ENCODE measurements at places on chromosomes 7 and 10. TPM values are rescaled to one million over a fixed set of nuclear protein-coding genes. Genes with fewer than 3 reads are reported as not detected.

GRCh38 chr7:37062560-37062859 is 338.2 kb upstream of the AOAH start:
- H3K4me1 ChIP-seq: no peaks in the 10 kb centered on the region
- no peaks in the 10 kb centered on the region for H3K36me3 ChIP-seq
- no peak for DNase-seq

DNA sequence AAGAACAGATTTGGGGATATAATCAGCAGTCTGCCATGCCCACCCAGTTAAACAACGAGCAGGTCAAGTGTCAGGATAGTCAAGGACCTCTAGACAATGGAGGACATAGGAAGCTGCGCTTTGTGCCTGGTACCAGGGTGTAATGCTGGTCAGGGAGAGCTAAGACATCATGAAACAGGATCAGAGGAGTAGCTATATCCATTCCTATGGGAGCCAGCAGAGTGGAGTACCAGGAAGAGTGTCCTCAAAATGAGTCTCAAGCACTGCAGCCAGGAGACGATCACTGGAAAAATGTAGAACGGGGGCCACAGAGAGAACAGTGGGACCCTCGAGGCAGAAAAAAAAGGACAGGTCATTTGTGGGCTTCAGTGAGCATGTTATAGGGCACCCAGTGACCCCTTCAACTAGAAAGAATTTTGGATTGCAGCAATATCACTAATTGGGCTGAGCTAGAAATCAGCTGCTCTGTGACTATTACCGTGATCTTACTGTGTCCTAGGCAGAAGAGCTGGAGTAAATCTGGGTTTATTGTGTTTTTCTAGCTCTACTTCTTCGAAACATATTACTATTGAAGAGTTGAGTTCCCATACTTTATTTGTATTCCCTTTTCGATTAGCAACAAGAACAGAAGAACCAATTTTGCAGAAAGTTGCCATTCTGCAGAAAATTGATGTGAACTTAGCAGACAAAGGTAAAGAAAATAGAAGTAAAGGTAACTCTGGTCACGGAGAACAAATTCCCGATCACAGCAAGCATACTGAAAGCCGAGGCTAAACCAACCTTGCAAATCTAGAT is 319.6 kb downstream of the AHR start:
- no peak for DNase-seq
- H3K27ac ChIP-seq: no peak overlapping the region
- no peaks in the 10 kb centered on the region for H3K27me3 ChIP-seq
- H3K4me1 ChIP-seq: no peaks in the 10 kb centered on the region
- no peak overlapping the region for H3K4me3 ChIP-seq
- no peaks in the 10 kb centered on the region for H3K36me3 ChIP-seq

DNA sequence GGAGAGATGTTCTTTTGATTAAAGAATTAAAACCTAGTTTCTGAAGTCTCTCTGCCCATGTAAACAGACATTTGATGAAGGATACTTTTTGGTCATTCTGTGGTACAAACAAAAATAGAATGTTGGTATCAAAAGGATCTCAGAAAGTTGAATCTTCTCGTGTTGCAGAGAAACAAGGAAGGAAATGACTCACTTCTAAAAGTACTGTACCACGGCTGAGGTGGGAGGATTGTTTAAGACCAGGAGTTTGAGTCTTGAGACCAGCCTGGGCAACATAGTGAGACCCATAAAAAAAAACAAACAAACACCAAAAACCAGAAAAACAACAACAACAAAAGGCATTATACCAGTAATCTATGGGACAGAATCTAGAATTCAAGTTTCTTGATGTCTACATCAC is 69.7 kb downstream of the PRSS58 start:
- H3K27ac ChIP-seq: no peak overlapping the region
- H3K4me3 ChIP-seq: no peak overlapping the region
- no peaks in the 10 kb centered on the region for H3K4me1 ChIP-seq
- no peaks in the 10 kb centered on the region for H3K36me3 ChIP-seq

DNA sequence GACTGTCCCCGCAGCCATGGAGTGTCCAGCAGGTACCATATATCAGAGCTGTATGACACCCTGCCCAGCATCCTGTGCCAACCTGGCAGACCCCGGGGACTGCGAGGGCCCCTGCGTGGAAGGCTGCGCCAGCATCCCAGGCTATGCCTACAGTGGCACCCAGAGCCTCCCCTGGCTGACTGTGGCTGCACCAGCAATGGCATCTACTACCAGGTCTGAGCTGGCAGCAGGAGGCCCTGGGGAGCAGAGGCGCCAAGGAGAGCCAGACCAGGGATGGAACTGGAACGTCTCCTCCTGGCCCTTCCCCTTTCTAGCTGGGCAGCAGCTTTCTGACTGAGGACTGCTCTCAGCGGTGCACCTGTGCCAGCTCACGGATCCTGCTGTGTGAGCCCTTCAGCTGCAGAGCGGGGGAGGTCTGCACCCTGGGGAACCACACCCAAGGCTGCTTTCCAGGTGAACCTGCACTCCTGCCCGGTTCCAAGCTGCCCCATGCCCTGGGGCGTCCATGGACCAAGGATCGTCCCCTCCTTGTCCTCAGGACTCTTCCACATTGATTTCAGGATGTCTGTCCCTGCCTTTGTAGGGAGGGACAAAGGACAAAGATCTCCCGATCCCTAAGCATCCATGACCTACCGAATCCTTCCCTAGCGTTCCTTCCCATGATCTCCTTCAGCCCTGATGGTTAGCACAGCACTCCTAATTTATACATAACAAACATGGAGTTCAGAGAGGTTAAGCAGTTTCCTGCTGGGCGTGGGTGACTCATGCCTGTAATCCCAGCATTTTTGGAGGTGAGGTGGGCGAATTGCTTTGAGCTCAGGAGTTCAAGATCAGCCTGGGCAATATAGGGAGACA is 33.3 kb downstream of the EPHB4 start:
- H3K36me3 ChIP-seq: no peaks in the 10 kb centered on the region
- no peak overlapping the region for H3K4me3 ChIP-seq
- no peak for DNase-seq
- peaks cover 16% of the 10 kb centered on the region for H3K27me3 ChIP-seq
- H3K4me1 ChIP-seq: no peaks in the 10 kb centered on the region

GRCh38 chr7:44431091-44431608 is 59.3 kb downstream of the NUDCD3 start:
- H3K4me3 ChIP-seq: no peak overlapping the region
- no peaks in the 10 kb centered on the region for H3K27me3 ChIP-seq
- DNase-seq: no peak
- peak overlapping the region; percentile 38 for H3K27ac ChIP-seq
- H3K4me1 ChIP-seq: peaks cover 54% of the 10 kb centered on the region

DNA sequence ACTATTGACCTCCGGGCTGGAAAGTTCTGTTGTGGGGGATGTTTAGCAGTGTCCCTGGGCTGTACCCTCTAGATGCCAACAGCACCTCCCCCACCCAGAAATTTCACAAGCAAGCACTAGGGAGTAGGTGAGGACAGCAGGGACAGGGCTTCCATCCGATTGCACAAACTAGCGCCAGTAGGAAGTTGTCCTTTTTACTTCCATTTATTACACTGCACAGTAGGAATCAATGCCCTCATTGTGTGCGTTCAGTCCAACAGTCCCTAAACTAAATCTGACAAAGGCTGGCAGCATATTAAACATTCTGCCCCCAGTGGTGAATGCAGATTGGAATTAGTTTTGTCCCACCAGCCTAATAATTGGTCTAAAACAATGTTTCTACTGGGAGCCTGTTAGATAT is 6.4 kb upstream of the SOSTDC1 start:
- H3K27ac ChIP-seq: no peak overlapping the region
- no peak overlapping the region for H3K4me3 ChIP-seq
- no peaks in the 10 kb centered on the region for H3K4me1 ChIP-seq
- DNase-seq: no peak
- H3K36me3 ChIP-seq: no peaks in the 10 kb centered on the region

DNA sequence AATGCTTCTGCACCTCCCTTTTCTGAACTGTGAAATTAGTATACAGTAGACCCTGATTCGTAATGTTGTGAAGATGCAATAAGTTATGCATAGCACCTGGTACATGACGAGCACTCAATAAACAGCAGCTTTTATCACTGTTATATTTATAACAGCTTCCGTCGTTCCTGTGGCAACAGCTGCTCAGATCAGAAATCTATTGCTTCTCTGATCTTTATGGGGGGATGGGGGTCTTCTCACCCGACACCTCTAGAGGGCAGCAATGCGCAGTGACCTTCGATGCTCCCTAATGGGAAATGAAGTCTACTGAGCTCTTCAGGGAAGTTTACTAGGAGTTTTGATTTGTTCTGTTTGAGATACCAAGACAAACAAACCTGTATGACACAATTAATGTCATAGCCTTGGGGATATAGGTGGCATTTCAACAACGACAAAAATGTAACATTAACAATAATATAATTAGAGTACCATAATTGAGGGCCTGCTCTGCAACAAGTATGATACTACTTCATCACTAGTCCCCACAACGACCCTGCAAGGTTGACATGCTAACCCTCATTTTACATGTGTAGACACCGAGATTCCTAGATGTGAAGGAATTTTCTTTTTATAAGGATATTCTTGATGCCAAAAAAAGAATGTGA is 289.6 kb downstream of the SFMBT2 start:
- no peak for DNase-seq
- H3K27ac ChIP-seq: no peak overlapping the region
- no peak overlapping the region for H3K4me3 ChIP-seq
- no peaks in the 10 kb centered on the region for H3K27me3 ChIP-seq
- H3K36me3 ChIP-seq: no peaks in the 10 kb centered on the region

- no peaks in the 10 kb centered on the region for H3K36me3 ChIP-seq
- no peaks in the 10 kb centered on the region for H3K27me3 ChIP-seq
- DNase-seq: no peak
- H3K4me1 ChIP-seq: no peaks in the 10 kb centered on the region
- no peak overlapping the region for H3K4me3 ChIP-seq
These were observed 30.4 kb upstream of the PDGFA start for GRCh38 chr7:549891-550625.

GRCh38 chr7:29891766-29892165 is 85.5 kb downstream of the WIPF3 start:
- no peak overlapping the region for H3K27ac ChIP-seq
- no peak for DNase-seq
- no peaks in the 10 kb centered on the region for H3K4me1 ChIP-seq
- H3K36me3 ChIP-seq: peaks cover 23% of the 10 kb centered on the region

GRCh38 chr10:113480851-113481502 is 71.9 kb upstream of the HABP2 start:
- H3K27me3 ChIP-seq: no peaks in the 10 kb centered on the region
- H3K27ac ChIP-seq: no peak overlapping the region
- no peaks in the 10 kb centered on the region for H3K36me3 ChIP-seq
- no peak for DNase-seq
- no peaks in the 10 kb centered on the region for H3K4me1 ChIP-seq

GRCh38 chr10:61628875-61629513 is 33.7 kb upstream of the CABCOCO1 start:
- H3K27ac ChIP-seq: no peak overlapping the region
- no peak overlapping the region for H3K4me3 ChIP-seq
- no peak for DNase-seq
- no peaks in the 10 kb centered on the region for H3K27me3 ChIP-seq

GRCh38 chr7:122643250-122643649 is 55.7 kb downstream of the RNF133 start:
- no peak overlapping the region for H3K27ac ChIP-seq
- DNase-seq: no peak
- no peaks in the 10 kb centered on the region for H3K27me3 ChIP-seq
- no peaks in the 10 kb centered on the region for H3K4me1 ChIP-seq

- no peak overlapping the region for H3K4me3 ChIP-seq
- no peak overlapping the region for H3K27ac ChIP-seq
- no peaks in the 10 kb centered on the region for H3K4me1 ChIP-seq
- H3K27me3 ChIP-seq: no peaks in the 10 kb centered on the region
- no peak for DNase-seq
These were observed 108.6 kb downstream of the NSUN6 start for GRCh38 chr10:18542832-18543231.

DNA sequence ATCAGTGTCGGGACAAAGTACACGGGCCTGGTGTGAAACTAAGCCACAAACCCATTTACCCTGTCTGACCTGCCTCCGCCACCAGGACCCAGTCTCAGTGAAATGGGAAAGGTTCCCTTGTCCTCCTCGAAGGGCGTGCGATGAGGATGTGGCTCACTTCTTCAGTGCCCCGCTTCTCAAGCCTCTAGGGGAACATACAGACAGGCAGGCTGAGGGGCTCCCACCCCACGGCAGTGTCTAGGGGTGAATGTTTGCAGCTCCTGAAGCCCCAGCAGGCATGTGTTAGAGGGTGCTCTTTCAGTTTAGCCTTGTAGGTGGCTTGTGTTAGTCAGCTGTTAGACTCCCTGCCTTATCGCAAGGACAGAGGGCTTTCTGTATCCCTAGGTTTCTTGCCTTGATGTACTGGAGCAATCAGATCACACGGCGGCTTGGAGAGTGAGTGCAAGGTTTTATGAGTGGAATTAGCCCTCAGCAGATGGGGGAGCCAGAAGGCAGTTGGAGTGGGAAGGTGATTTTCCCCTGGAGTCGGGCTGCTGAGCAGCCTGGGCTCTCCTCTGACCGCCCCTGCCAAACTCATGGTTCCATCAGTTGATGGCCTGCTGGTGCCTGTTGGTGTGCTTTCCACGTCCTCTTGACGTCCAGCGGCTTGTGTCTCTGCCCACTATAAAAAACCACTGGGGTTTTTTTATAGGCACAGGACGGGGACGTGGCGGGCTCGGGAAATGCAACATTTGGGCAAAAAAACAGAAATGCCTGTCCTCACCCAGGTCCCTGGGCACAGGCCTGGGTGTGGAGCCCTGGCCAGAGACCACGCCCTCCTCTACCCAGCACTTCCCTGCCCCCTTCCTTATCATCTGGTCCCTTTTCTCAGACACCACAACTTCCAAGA is 759 bp downstream of the NUDT1 start:
- peaks cover 13% of the 10 kb centered on the region for H3K4me1 ChIP-seq
- H3K36me3 ChIP-seq: no peaks in the 10 kb centered on the region
- peak overlapping the region; percentile 80 for H3K4me3 ChIP-seq
- no peak for DNase-seq
- peak overlapping the region; percentile 58 for H3K27ac ChIP-seq
- H3K27me3 ChIP-seq: no peaks in the 10 kb centered on the region

DNA sequence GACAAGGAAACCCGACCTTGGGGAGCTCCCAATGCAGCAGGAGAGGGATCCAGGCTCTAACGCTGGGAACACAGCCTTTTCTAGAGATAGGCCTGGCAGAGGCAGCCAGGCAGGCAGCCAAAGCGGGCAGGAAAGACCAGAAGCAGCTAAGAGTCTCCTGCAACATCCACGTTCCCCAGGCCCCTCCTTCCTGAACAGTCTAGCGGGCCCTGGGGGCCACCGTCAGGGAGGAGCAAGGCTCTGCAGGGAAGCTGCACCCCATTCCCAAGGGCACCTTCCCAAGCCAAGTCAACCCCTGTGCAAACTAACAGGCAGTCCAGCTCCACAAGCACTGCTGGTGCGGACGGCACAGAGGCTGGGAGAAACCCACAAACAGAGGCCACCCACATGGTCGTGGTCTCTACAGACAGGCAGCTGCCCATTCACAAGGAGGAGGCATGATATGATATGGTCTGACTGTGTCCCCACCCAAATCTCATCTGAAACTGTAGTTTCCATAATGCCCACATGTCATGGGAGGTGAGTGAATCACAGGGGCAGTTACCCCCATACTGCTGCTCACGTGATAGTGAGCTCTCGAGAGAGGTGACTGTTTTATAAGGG is 115.7 kb downstream of the MAD1L1 start:
- H3K4me3 ChIP-seq: no peak overlapping the region
- no peaks in the 10 kb centered on the region for H3K27me3 ChIP-seq
- DNase-seq: no peak
- peak overlapping the region; percentile 66 for H3K27ac ChIP-seq

The IFIT1B gene
- not detected for total RNA-seq

The ITIH2 gene
- 1.4 TPM for total RNA-seq

The C10orf105 gene
- total RNA-seq: not detected

The PTPN20 gene
- total RNA-seq: 5.3 TPM

The ZNRF2 gene
- 15.8 TPM for total RNA-seq

The RHOBTB1 gene
- total RNA-seq: 28.1 TPM

The PTER gene
- total RNA-seq: 9.4 TPM

The LRRD1 gene
- not detected for total RNA-seq

The CYP26C1 gene
- not detected for total RNA-seq

The CDHR1 gene
- total RNA-seq: not detected

All from gastrocnemius medialis (tissue), 4 donors.